ENCODE measurements at places on chromosomes 1 and 21.

GRCh38 chr1:91173346-91173890 is 151.6 kb upstream of the ZNF644 start:
- no peaks in the 10 kb centered on the region for H3K36me3 ChIP-seq
- no peak overlapping the region for H3K27ac ChIP-seq
- DNase-seq, result no peak
- H3K27me3 ChIP-seq, result no peaks in the 10 kb centered on the region
- no peak overlapping the region for H3K4me3 ChIP-seq

- H3K27ac ChIP-seq, result no peak overlapping the region
- H3K4me3 ChIP-seq, result no peak overlapping the region
- H3K27me3 ChIP-seq, result no peaks in the 10 kb centered on the region
- H3K4me1 ChIP-seq, result no peaks in the 10 kb centered on the region
These were observed 1652.0 kb downstream of the NCAM2 start for GRCh38 chr21:22650226-22650625.

DNA sequence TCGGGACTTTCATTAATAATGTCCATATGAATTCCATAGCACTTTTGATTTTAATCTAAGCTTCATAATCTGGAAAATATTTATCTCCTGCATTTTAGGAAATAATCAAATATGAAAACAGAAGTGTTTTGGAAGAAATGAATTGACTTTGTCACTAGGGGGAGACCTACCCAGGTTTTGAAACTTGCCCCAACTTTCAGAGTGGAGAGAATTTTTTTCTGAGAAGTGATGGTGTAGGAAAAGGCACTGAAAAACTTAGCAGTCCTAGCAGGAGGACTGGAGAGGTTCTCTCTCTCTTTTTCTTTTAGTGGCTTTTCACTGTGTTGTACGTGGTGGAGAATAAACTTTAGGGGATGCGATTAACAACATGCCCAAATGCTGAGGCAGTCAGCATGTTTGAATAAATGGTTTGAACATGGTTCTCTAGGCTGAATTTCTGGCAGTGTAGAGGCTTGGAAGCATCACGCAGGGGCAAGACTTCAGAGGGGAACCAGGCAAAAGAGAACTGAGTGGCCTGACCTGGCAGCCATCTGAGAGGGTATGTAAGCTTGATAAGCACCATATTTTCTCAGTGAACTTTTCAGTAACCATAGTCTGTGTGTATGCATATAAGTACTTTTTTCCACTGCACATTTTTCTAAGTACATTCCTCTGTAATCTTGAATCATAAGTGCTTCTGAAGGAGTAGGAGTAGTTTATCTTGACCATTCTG is 68.3 kb upstream of the NEK7 start:
- no peak for DNase-seq
- H3K27me3 ChIP-seq, result no peaks in the 10 kb centered on the region
- H3K27ac ChIP-seq, result no peak overlapping the region
- no peaks in the 10 kb centered on the region for H3K36me3 ChIP-seq
- no peaks in the 10 kb centered on the region for H3K4me1 ChIP-seq
- no peak overlapping the region for H3K4me3 ChIP-seq

- DNase-seq, result no peak
- H3K27me3 ChIP-seq, result no peaks in the 10 kb centered on the region
- peaks cover 44% of the 10 kb centered on the region for H3K4me1 ChIP-seq
- no peak overlapping the region for H3K4me3 ChIP-seq
- no peak overlapping the region for H3K27ac ChIP-seq
These were observed 11.3 kb downstream of the MAP7D1 start for GRCh38 chr1:36166938-36167905.

GRCh38 chr1:94209425-94209824 is 28.0 kb downstream of the ARHGAP29 start:
- no peak overlapping the region for H3K27ac ChIP-seq
- no peaks in the 10 kb centered on the region for H3K27me3 ChIP-seq
- no peak for DNase-seq
- no peak overlapping the region for H3K4me3 ChIP-seq

- no peaks in the 10 kb centered on the region for H3K27me3 ChIP-seq
- H3K4me1 ChIP-seq, result no peaks in the 10 kb centered on the region
These were observed 21.1 kb downstream of the C1orf115 start for GRCh38 chr1:220711056-220711809.

DNA sequence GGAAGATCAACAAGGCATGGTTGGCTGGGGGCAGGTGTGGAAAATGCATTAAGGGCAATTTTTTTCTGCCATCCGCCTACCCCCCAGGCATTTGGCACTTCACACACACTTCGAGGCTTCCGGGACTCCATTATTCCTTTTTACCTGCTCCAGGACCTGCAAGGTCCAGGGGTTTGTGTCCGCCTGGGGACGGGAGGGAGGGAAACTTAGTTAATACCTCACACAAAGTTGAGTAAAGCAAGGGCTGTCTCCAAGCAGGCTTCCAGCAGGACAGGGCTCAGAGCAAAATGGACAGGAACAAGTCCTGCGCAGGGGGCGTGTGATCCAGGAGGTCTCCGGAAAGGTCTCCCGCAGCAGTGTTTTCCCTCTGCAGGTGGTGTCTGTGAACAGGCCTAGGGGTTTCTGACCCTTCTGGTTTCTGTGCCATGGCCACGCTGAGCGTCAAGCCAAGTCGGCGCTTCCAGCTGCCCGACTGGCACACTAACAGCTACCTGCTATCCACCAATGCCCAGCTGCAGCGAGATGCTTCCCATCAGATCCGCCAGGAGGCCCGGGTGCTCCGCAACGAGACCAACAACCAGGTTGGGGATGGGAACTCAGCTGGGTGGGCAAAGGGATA is 712 bp downstream of the TEKT2 start:
- peaks cover 11% of the 10 kb centered on the region for H3K4me1 ChIP-seq
- no peak for DNase-seq

DNA sequence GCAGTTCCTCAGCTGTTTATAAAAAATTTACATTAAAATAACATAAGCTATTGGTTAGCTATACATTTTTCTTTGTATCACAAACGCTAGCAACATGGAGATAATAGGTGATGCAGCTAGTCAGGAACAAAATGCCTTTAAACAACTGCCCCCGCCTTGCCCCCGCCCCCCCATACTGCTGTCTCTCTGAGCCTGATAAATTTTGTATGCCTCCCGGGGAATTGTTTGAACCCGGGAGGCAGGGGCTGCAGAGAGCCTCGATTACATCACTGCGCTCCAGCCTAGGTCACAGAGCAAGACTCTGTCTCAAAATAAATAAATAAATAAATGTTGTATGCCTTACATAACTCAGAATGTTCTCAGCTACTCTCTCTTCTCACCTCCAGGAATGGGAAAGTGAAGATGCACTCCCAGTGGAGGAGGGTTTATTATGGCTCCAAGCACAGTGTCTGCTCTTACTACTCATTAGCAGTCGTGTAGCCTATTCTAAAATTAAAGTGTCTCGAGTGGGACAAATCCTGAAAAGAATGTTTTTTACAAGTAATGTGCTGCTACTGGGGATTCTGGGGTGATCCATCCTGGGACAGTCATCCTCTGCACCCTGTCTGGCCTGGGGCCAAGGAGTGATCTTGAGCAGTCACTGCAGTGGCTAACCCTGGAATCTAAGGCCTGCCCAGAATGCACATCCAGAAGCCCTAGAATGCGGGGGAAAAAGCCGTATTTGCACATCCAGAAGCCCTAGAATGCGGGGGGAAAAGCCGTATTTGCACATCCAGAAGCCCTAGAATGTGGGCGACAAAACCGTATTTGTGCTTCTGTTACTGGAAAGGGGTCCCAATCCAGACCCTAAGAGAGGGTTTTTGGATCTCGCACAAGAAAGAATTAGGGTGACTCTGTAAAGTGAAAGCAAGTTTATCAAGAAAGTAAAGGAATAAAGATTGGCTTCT is 39.4 kb upstream of the ZNF496 start:
- H3K36me3 ChIP-seq, result no peaks in the 10 kb centered on the region
- no peaks in the 10 kb centered on the region for H3K4me1 ChIP-seq
- H3K27ac ChIP-seq, result no peak overlapping the region
- no peaks in the 10 kb centered on the region for H3K27me3 ChIP-seq
- no peak overlapping the region for H3K4me3 ChIP-seq

DNA sequence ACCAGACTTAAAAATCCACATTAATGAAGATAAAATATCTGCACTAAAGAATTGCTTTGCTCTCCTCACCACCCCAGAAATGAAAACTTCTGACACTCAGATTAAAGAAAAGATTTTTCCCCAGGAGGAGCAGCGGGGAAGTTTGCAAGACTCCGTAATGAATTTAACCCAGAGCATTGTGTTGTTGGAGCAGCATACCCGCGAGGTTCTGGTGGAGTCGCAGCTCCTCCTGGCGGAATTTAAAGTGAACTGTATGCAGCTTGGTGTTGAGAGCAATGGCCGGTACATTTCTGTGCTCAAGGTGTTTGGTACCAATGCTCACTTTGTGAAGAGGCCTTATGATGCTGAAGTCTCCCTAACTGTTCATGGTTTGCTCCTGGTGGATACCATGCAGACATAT is 46.4 kb downstream of the VPS13D start:
- no peak for DNase-seq
- no peak overlapping the region for H3K27ac ChIP-seq
- no peaks in the 10 kb centered on the region for H3K4me1 ChIP-seq
- peaks cover 25% of the 10 kb centered on the region for H3K36me3 ChIP-seq
- no peak overlapping the region for H3K4me3 ChIP-seq

DNA sequence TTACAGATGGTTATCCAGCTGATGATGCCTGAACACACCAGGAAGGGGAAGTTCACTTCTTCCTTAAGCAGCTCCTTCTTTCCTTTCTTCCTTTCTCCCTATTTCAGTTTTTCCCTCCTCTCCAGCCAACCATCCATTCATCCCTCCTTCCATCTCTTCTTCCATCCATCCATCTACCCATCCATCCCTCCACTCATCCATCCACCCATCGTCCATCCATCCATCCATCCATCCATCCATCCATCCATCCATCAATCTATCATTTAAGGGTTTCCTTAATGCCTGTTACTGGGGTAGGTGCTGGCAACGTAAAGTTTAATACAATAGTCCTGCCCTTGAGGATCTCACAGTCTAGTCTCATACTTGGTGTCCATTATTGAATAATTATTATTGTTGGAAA is 36.8 kb downstream of the C1orf21 start:
- H3K4me3 ChIP-seq, result no peak overlapping the region
- H3K4me1 ChIP-seq, result no peaks in the 10 kb centered on the region
- H3K36me3 ChIP-seq, result no peaks in the 10 kb centered on the region
- H3K27ac ChIP-seq, result no peak overlapping the region
- no peaks in the 10 kb centered on the region for H3K27me3 ChIP-seq

DNA sequence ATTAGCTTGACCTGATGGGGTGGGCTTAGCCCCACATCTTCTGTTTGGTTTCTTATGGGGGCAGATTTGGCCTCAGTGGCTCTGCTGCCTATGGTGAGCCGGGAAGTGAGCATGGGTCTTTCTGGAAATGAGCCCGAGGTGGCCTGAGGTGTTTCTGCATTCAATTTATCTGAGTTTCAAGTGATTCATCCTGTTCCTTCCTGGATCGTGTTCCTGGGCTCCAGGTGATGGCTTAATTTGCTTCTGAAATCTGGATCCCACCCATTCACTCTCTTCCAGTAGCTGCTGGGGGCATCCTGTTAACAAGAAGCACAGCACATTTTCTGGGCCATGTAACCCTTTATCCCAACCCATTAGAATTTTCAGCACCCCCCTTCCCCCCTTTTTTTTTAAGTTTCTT is 324.6 kb downstream of the CAMTA1 start:
- no peaks in the 10 kb centered on the region for H3K27me3 ChIP-seq
- no peaks in the 10 kb centered on the region for H3K4me1 ChIP-seq
- no peaks in the 10 kb centered on the region for H3K36me3 ChIP-seq
- no peak overlapping the region for H3K27ac ChIP-seq
- no peak overlapping the region for H3K4me3 ChIP-seq

DNA sequence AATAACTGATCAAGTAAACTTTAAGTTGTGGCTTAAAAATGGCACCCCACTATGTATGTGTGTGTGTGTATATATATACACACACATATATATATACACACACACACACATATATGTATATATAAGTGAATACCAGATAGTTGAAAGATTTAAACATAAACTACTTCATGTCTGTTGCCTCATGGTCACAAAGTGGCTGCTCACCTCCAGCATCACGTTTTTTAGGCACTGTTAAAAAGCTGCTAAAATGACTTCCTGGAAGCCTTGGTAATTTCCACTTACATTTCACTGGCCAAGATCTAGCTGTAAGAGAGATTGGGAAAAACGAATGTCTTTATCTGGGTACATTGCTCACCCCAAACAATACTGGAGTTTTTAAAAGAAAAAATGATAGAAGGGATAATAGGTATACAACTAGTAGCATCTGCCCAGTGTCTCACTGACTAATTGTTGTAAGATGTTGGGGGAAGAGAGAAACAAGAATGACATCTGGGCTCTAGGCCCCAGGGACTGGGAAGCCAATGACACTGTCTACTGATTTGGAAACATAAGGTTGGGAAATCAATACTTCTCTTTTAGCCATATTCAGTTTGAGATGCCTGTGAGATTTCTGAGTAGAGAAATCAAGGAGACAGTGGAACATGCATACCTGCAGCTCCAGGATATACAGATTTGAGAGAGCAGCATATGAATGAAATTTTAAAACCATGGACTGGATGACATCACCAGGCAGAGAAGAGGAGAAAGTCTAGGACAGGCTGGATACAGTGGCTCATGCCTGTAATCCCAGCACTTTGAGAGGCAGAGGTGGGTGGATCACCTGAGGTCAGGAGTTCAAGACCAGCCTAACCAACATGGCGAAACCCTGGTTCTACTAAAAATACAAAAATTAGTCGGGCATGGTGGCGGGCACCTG is 42.8 kb downstream of the CLDN14 start:
- no peak overlapping the region for H3K4me3 ChIP-seq
- H3K4me1 ChIP-seq, result no peaks in the 10 kb centered on the region
- DNase-seq, result no peak
- H3K27me3 ChIP-seq, result no peaks in the 10 kb centered on the region
- no peaks in the 10 kb centered on the region for H3K36me3 ChIP-seq

DNA sequence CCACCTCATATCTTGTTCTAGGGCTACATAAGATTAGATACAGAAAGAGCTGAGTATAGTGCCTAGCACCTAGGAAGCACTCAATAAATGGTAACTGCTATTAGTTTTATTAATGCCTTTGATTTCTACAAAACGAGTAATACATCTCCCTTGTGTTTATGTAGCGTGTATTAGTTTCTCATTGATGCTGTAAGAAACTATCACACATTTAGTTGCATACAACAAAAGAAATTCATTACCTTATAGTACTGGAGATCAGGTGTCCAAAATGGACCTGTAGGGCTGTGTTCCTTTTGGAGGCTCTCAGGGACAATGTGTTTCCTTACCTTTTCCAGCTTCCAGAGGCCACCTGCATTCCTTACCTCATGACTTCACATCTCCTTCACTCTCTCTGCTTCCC is 961 bp upstream of the ERO1B start:
- H3K27me3 ChIP-seq, result no peaks in the 10 kb centered on the region
- peak overlapping the region; percentile 85 for H3K4me3 ChIP-seq
- no peaks in the 10 kb centered on the region for H3K36me3 ChIP-seq
- DNase-seq, result no peak

- no peak for DNase-seq
- no peaks in the 10 kb centered on the region for H3K27me3 ChIP-seq
- peaks cover 24% of the 10 kb centered on the region for H3K4me1 ChIP-seq
- no peak overlapping the region for H3K27ac ChIP-seq
These were observed 12.0 kb downstream of the VAV3 start for GRCh38 chr1:107952989-107953388.

- no peak overlapping the region for H3K27ac ChIP-seq
- H3K36me3 ChIP-seq, result no peaks in the 10 kb centered on the region
- H3K4me3 ChIP-seq, result no peak overlapping the region
- no peaks in the 10 kb centered on the region for H3K27me3 ChIP-seq
- no peaks in the 10 kb centered on the region for H3K4me1 ChIP-seq
- no peak for DNase-seq
These were observed 69.4 kb downstream of the MEGF6 start for GRCh38 chr1:3541936-3542335.

- H3K27me3 ChIP-seq, result no peaks in the 10 kb centered on the region
- H3K4me1 ChIP-seq, result no peaks in the 10 kb centered on the region
- H3K4me3 ChIP-seq, result no peak overlapping the region
These were observed 145.0 kb downstream of the RASAL2 start for GRCh38 chr1:178238722-178239510.

Data from CD8-positive, alpha-beta memory T cell (primary cell).